ENCODE measurements at places on chromosomes 12 and 14. TPM values are rescaled to one million over a fixed set of nuclear protein-coding genes. Genes with fewer than 3 reads are reported as not detected.
A peak's percentile ranks its signal among the peaks of the same experiment; 100 is the strongest.

Gene TAMALIN
- total RNA-seq, result 15.2 TPM

Gene ZFHX2
- total RNA-seq, result 1.8 TPM

DNA sequence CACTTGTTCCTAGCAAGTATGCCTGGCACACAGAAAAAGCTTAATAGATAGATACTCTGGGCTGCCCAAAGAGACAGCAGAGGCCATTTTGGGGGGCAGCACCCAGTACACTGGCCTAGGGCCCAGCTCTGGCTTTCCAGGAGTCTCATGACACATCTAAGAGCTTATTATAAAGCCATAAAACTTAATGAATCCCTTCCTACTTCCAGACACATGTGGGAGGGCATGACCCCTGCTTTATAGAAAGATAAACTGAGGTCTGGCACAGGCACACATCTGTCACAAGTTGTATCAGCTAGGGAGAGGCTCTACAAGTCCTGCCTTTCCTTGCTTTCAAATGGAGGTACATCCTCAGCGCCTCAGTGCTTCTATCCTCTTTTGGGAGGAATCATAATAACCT lies 27.1 kb downstream of the FMNL3 start:
- DNase-seq, result no peak

GRCh38 chr12:87960566-87960965 lies 68.6 kb downstream of the C12orf50 start:
- no peak for DNase-seq

DNA sequence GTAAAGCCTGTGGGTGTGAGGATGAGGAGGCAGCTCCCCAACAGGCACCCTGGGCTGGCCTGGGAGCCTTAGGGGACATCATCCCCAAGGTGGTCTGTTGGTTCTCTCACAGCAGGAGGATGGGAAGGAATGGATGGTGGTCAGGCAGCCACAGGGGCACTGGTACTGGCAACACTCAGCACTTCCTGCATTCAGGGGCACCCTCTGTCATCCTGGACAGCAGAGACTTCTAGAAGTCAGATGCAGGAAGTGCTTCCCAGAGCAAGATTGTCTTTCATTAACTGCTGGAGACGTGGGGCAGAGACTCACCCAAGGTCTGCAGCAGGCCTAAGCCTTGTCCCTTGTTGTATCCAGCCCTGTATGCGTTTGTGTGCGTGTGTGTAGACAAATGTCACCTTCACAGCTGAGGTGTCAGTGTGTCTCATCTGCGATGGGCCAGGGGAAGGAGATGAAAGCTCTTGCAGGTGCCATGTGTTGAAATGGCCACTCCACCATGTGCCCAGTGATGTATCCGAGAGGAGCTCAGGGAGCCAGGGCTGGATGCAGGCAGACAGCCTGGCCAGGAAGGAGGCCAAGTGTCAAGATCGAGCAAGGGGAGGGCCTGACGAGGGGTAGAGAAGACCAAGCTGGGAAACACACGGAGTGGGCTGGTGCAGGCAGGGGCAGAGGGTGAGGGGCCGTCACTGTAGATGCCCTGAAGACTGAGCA lies 85.1 kb downstream of the PITPNM2 start:
- no peak for DNase-seq

Gene NT5DC3
- total RNA-seq, result 22.6 TPM

GRCh38 chr12:130826151-130826801 lies 12.8 kb downstream of the STX2 start:
- DNase-seq, result peak; percentile 38

Gene CIROP
- total RNA-seq, result not detected

DNA sequence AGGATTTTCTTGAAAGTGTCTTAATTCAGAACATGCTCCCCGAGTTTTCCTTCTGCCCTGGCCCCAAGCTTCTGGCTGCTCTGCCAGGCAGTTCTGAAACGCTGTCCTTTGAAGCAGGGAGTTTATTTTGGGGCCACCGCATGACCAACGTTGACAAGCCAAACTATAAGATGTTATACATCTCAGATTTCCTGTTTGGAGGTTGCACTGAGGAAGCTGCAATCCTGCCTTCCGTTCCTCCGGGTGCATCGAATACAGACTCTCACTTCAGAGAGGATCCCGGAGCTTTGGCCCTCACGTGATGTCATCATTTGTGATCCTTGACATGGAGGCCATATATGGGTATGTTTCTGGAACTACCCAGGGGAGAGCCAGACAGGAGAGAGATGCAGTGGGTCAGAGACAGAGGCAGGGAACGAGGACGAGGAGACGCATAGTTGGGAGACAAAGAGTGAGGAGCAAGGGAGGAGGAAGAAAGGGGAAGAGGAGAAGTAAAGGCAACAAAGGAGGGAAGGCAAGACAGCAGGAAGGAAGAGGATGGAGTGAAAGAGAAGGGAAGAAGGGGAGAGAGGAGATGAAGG lies at the start of gene ASB2:
TSS of gene ASB2 (minus strand) at position 94 of the 581 bp plus-strand sequence. CDS start 12,031 bp downstream, outside the sequence.
- no peak for DNase-seq

- DNase-seq, result peak; percentile 52
These were observed 652 bp downstream of the RFLNA start for GRCh38 chr12:124295431-124296058.

DNA sequence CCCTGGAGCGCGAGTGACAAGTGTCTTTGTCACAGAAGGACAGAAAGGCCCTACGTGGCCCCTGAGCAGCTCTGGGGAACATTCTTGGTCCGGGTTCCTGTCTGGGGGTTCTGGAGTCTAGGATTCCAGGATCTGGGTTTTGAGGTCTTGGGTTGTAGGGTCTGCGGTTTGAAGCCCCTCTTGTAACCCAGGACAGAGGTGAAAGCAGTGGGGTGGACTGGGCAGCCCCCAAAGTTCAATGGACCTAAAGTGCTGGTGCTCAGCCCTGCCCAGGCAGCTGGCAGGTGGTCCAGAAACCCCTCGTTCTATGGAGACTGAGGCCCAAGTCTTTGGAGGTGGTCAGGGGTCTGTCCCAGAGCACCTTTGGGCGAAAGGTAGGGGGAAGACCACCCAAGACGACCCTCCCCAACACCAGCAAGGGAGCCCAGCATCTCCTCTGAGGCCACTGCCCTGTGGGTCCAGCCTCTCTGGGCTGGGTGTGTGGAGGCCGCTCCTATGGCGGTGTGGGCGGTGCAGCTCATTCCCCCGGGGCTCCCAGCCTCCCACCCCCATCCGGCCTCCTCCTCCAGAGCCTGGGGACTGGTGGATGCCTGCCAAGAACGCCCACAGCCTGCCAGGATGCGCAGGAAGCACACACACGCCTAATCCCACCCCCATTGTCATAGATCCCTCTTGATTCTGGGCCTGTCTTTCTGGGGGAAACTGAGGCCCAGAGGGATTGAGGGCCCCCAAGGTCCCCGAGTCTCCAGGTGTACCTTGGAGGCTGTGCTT lies 30.2 kb upstream of the ANKRD9 start:
- DNase-seq, result no peak

Gene NCOR2
- 137 TPM for total RNA-seq

Gene ATL1
- 11.9 TPM for total RNA-seq

DNA sequence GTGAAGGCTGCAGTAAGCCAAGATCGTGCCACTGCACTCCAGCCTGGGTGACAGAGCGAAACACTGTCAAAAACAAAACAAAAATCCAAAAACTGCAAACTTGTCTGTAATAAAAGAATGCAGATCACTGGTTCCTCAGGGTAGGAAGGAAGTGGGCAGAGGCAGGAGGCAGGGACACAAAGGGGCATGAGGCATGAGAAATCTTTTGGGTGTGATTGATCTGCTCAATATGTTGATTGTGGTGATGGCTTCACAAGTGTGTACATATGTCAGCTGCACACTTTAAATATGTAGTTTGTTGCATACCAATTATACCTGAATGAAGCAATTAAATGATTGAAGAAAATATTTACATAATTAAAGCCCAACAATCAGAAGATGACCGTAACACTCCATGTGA lies 117.6 kb downstream of the CMAS start:
- no peak for DNase-seq

DNA sequence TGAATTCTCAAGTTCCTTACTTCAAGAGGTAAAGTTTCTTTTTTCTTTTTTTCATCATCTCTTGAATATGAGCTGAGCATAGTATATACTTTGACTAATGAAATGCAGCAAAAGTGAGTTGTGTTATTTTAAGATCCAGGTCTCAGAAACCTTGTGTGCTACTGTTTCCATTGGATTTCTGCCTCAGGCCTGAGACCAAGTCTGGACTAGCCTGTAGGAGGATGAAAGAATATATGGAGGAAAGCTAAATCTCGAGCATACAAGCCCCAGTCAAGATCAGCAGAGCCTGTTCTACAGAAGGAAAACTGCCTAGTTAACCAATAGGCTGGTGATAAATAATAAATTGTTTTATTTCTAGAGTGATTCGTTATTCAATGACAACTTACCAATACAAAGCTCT lies 652.5 kb downstream of the C12orf50 start:
- no peak for DNase-seq

- DNase-seq, result no peak
These were observed 118.8 kb downstream of the FOXN3 start for GRCh38 chr14:89298056-89298834.

DNA sequence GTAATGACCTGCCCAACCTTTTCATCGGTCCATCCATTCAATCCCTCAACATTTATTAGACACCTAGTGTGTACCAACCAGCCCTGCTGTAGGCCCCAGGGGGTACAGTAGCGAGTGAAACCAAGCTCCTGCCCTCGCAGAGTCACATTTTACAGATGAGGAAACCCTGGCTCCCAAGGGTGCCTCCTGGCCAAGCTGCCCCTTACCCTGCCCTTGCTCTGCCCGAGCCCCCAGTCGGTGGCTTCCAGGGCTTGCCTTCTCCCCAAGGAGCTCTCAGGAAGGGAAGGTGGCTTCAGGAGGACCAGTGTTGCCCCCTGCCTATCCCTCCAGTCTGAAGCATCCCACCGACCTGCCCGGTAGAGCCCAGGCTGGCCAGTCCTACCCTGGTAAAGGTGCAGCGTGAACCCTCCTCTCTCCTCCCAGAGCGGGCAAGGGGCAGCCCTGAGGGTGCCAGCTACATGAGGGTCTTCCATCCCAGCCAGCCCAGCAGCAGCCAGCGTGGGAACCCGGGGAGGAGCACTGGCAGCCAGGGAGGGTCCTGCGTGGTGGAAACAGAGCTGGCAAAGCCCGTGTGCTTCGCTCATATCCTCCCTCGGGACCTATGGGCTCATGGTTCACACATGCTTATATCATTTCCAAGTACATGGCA lies 670 bp upstream of the BEGAIN start:
- no peak for DNase-seq

GRCh38 chr12:103468837-103469236 lies 26.9 kb downstream of the C12orf42 start:
- no peak for DNase-seq

GRCh38 chr12:89857652-89858274 lies 149.1 kb upstream of the ATP2B1 start:
- DNase-seq, result no peak

DNA sequence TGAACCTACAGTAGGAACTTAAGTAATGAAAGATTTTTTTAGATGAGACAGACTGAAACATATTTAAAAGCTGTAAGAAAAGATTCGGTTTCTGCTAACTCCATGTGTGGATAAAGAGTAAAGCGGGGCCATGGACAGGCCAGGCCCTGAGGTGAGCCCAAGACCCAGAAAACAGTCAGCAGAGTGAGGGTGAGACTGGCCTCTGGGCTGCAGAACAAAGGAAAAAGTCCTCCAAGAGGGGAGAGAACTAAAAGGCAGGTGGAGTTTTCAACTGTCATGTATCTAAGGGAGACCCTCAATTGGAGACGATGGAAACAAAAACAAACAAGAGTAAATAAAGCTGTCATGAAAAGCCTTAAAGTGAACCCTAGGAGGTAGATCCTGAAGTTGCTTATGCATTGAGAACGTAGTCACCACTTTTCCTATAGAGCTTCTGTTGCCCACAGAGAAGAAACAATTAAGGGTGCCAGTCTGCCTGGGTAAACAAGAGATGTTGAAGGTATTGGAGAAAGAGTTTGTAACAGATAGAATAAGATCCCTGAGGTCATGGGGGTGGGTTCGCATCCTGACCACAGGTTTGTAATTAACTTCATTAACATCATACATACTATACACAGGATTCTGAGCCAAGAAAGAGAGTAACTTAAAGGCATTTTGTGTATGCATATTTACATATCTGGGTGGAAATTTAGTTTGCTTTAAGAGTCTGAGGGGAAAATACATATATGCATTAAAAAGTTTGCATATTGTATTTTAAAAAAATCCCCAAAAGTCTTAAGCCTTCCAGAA lies 268.7 kb upstream of the PDE3A start:
- no peak for DNase-seq

GRCh38 chr12:109538191-109538863 lies 35.0 kb downstream of the MMAB start:
- no peak for DNase-seq

Gene CIT
- 12.6 TPM for total RNA-seq

Gene CPNE8
- total RNA-seq, result 11.7 TPM

- no peak for DNase-seq
These were observed 2.4 kb downstream of the ETNK1 start for GRCh38 chr12:22627371-22627770.

- no peak for DNase-seq
These were observed 1.5 kb upstream of the VAMP1 start for GRCh38 chr12:6471989-6472360.

Gene WNT5B
- 5.9 TPM for total RNA-seq

GRCh38 chr12:76032043-76032981 lies 736 bp upstream of the PHLDA1 start:
- DNase-seq, result peak; percentile 52

Gene ADAMTS20
- total RNA-seq, result not detected

- peak; percentile 94 for DNase-seq
These were observed 7.8 kb downstream of the LIMA1 start for GRCh38 chr12:50275556-50275955.

DNA sequence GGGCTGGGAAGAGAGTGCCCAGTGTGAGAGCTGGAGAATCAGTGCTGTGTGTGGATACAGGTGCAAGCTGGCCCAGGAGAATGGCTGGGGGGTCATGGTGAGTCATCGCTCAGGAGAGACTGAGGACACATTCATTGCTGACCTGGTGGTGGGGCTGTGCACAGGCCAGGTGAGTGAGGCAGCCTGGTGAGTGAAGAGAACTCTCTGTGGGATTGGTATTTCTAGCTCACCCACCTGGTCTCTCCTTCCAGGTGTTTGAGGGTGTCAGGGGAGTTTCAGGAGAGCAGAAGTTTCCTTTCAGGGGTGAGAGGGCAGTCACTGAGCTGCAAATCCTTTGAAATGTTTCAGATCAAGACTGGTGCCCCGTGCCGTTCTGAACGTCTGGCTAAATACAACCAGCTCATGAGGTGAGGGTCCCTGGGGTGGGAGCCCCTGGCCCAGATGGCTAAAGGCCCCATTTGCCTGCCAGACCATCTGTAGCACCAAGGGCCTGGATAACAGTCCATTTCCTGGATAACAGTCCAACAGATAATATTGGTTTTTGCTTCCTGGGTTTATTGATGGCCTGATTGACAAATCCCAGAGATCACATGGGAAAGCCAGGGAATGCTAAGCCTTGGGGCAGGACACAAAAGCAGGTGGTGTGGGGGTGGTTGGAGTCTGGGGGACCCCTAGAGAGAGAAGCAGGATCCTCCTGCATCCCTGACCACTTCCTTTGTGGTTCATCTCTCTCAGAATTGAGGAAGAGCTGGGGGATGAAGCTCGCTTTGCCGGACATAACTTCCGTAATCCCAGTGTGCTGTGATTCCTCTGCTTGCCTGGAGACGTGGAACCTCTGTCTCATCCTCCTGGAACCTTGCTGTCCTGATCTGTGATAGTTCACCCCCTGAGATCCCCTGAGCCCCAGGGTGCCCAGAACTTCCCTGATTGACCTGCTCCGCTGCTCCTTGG lies 5.5 kb upstream of the ATN1 start:
- no peak for DNase-seq

GRCh38 chr12:19457561-19457960 lies 18.3 kb downstream of the AEBP2 start:
- DNase-seq, result no peak

Gene PTPN21
- total RNA-seq, result 23.6 TPM

Gene SDS
- total RNA-seq, result 1.0 TPM

GRCh38 chr12:100926669-100927248 lies 132.2 kb downstream of the ANO4 start:
- DNase-seq, result peak; percentile 23

- DNase-seq, result no peak
These were observed 28.3 kb downstream of the CHGA start for GRCh38 chr14:92951261-92951660.

Measured in colonic mucosa (tissue), 4 donors.